MCF 10A (cell line): ENCODE measurements at places on chromosomes 12 and 14. TPM values are rescaled to one million over a fixed set of nuclear protein-coding genes. Genes with fewer than 3 reads are reported as not detected.
A peak's percentile ranks its signal among the peaks of the same experiment; 100 is the strongest.

Gene SRRM4
- total RNA-seq, result not detected in 2 replicates

GRCh38 chr12:56781726-56782125, 18.6 kb downstream of the HSD17B6 start:
- DNase-seq, result no peak
- peaks cover 5% of the 10 kb centered on the region for H3K4me1 ChIP-seq
- H3K27me3 ChIP-seq, result no peaks in the 10 kb centered on the region
- no peak overlapping the region for H3K4me3 ChIP-seq

GRCh38 chr12:3099146-3099545, 22.0 kb downstream of the TSPAN9 start:
- H3K36me3 ChIP-seq, result peaks cover 6% of the 10 kb centered on the region
- no peak for DNase-seq
- no peaks in the 10 kb centered on the region for H3K27me3 ChIP-seq
- H3K4me3 ChIP-seq, result no peak overlapping the region
- H3K4me1 ChIP-seq, result peaks cover 25% of the 10 kb centered on the region

DNA sequence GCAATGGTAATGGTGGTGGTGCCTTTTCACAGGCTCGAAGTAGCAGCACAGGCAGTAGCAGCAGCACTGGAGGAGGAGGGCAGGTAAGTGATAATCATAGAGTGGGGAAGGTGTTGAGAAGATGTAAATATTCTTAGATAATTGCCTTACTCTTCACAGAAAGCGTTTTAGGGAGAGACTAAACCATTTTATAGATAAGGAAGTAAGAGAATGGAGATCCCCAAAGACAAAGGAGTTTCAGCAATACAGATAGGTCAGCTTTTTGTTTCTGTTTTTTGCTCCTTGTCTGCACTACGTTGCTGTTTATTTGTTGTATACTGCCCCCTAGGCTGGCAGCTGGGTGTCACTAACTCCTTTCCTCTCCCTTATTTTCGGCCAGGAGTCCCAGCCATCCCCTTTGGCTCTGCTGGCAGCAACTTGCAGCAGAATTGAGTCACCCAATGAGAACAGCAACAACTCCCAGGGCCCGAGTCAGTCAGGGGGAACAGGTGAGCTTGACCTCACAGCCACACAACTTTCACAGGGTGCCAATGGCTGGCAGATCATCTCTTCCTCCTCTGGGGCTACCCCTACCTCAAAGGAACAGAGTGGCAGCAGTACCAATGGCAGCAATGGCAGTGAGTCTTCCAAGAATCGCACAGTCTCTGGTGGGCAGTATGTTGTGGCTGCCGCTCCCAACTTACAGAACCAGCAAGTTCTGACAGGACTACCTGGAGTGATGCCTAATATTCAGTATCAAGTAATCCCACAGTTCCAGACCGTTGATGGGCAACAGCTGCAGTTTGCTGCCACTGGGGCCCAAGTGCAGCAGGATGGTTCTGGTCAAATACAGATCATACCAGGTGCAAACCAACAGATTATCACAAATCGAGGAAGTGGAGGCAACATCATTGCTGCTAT, 2.0 kb downstream of the SP1 start:
- peaks cover 33% of the 10 kb centered on the region for H3K4me1 ChIP-seq
- H3K4me3 ChIP-seq, result no peak overlapping the region
- no peaks in the 10 kb centered on the region for H3K27me3 ChIP-seq
- H3K36me3 ChIP-seq, result peaks cover 52% of the 10 kb centered on the region
- DNase-seq, result peak; percentile 94
- H3K27ac ChIP-seq, result no peak overlapping the region

DNA sequence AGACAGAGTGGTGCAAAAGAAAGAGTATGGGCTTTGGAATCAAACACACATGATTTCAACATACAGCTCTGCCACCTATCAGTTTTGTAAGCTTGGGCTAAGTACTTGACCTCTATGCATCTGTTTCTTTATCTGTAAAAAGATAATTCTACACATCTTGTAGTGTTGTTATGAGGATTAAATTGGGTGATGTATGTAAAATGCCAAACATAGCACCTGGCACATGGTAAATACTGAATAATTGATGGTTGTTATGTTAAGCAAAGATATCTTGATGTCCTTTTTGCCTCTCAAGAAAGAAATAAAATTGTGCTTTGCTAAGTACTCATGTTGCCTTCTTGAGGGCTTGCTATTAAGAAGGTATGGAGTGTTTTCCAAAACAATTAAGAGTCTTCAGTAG, 2.3 kb upstream of the CSRP2 start:
- no peak overlapping the region for H3K27ac ChIP-seq
- no peaks in the 10 kb centered on the region for H3K27me3 ChIP-seq
- peaks cover 15% of the 10 kb centered on the region for H3K4me1 ChIP-seq

DNA sequence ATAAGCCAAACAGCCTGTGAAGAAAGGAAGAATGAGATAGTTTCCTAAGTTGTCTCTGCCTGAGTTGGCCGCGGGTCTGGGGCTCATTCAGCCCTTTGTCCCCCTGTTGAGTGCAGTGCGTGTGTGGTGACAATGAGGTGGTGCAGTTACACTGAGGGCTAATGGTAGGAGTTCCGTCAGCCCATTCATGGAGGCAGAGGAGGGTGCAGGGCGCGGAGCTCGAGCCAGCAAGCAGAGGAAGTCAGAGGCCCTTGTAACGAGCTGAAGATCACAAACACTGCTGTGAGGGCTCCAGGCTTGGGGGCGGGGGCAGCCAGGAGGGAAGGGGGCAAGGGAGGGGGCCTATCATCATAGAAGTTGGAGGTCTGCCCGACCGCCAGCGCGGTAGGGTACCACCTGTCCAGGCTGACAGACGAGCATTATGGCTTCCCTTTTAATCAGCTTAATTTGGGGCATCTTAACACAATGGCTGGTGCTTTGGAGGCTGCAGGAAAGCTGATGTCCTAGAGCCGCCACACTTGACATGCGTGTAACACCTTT, 20.5 kb downstream of the CCND2 start:
- no peaks in the 10 kb centered on the region for H3K27me3 ChIP-seq
- DNase-seq, result no peak
- H3K36me3 ChIP-seq, result peaks cover 62% of the 10 kb centered on the region
- no peak overlapping the region for H3K27ac ChIP-seq

DNA sequence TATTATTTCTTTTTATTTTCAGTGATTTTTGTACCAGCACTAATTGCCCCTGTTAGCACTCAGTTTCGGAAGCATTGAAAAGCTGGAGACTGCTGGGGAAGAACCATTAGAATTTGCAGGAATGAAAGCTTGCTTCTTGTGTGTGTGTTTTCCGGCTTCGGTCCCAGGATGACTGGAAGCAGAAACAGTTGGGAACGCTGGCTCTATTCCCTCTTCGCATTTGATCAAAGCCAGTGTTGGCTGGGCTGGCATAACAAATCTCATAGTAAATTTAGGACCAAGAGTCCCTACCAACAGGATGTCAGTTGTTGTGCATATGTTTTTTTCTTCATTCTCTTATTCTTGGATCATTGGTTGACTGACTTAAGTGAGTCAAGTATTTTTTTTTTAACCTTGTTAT, 53.6 kb upstream of the TRAF3 start:
- H3K27me3 ChIP-seq, result no peaks in the 10 kb centered on the region
- no peak overlapping the region for H3K4me3 ChIP-seq
- peaks cover 84% of the 10 kb centered on the region for H3K36me3 ChIP-seq
- DNase-seq, result no peak

GRCh38 chr12:128823216-128823915, 392 bp downstream of the SLC15A4 start:
- peaks cover 15% of the 10 kb centered on the region for H3K36me3 ChIP-seq
- H3K4me3 ChIP-seq, result peak overlapping the region; percentile 77
- H3K27me3 ChIP-seq, result no peaks in the 10 kb centered on the region
- H3K27ac ChIP-seq, result peak overlapping the region; percentile 87
- DNase-seq, result peak; percentile 12

GRCh38 chr14:87840906-87841305, 152.1 kb downstream of the GALC start:
- no peaks in the 10 kb centered on the region for H3K36me3 ChIP-seq
- no peaks in the 10 kb centered on the region for H3K27me3 ChIP-seq
- no peak for DNase-seq
- no peak overlapping the region for H3K4me3 ChIP-seq
- no peak overlapping the region for H3K27ac ChIP-seq

DNA sequence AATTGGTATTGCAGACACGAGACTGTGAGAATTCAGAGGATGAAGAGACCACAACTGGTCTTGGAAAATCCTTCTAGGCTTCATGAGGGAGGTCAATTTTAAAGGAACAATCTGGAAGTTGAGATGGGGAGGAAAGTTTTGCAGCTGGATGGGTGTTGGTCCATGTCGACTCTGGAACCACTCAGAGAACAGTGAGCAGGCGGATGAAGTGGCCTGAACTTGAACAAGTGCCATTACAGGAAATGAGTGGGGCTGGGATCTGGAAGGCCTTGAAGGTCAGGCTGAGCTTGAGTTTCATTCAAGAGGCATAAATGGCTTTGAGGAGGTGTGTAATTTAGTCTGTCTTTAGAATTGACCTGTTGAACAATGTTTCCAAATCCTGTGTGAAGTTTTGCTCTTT, 140.9 kb downstream of the GALC start:
- no peaks in the 10 kb centered on the region for H3K4me1 ChIP-seq
- DNase-seq, result no peak
- no peaks in the 10 kb centered on the region for H3K36me3 ChIP-seq
- no peak overlapping the region for H3K27ac ChIP-seq
- H3K4me3 ChIP-seq, result no peak overlapping the region

Gene RNF212B
- not detected in 2 replicates for total RNA-seq

DNA sequence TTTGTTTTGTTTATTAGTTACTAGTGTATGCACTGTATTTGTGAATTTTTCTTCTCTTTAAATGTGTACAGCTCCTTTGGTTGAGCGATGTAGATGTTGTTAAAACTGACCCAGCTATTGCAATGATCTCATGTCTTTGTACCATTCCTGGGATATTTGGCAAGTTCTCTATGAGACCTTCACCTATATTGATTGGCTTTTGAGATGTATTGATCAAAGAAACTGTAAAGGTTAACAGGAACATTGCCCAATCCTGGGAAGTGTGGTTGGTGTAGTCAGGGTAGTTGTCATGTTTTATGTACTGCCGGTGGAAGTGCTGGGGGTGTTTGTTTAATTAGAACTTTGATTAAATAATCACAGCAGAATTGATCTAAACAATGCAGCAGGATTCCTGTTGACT, 43.1 kb downstream of the ACSS3 start:
- H3K36me3 ChIP-seq, result peaks cover 6% of the 10 kb centered on the region
- H3K4me1 ChIP-seq, result no peaks in the 10 kb centered on the region
- H3K4me3 ChIP-seq, result no peak overlapping the region
- H3K27ac ChIP-seq, result no peak overlapping the region
- no peak for DNase-seq
- H3K27me3 ChIP-seq, result peaks cover 13% of the 10 kb centered on the region

- H3K4me1 ChIP-seq, result peaks cover 35% of the 10 kb centered on the region
- H3K4me3 ChIP-seq, result no peak overlapping the region
- H3K27ac ChIP-seq, result peak overlapping the region; percentile 55
- H3K36me3 ChIP-seq, result peaks cover 13% of the 10 kb centered on the region
- no peak for DNase-seq
- H3K27me3 ChIP-seq, result no peaks in the 10 kb centered on the region
These were observed 84.9 kb upstream of the TRAF3 start for GRCh38 chr14:102692334-102692733.

GRCh38 chr12:91109148-91109564, 2.1 kb downstream of the LUM start:
- H3K4me3 ChIP-seq, result no peak overlapping the region
- peak; percentile 71 for DNase-seq
- H3K27me3 ChIP-seq, result peaks cover 71% of the 10 kb centered on the region
- H3K36me3 ChIP-seq, result no peaks in the 10 kb centered on the region

- no peaks in the 10 kb centered on the region for H3K4me1 ChIP-seq
- no peaks in the 10 kb centered on the region for H3K36me3 ChIP-seq
- H3K4me3 ChIP-seq, result no peak overlapping the region
- H3K27ac ChIP-seq, result no peak overlapping the region
- H3K27me3 ChIP-seq, result no peaks in the 10 kb centered on the region
- DNase-seq, result no peak
These were observed 101.5 kb upstream of the USP15 start for GRCh38 chr12:62158461-62159360.

Gene CD163L1
- 2.1 and 3.5 TPM in 2 replicates for total RNA-seq

Gene HPD
- total RNA-seq, result 0.21 TPM in 1 of 2 replicates, not detected in the other

- no peak for DNase-seq
- H3K4me3 ChIP-seq, result no peak overlapping the region
- H3K36me3 ChIP-seq, result no peaks in the 10 kb centered on the region
- H3K27ac ChIP-seq, result no peak overlapping the region
These were observed 57.9 kb downstream of the PPM1H start for GRCh38 chr12:62876938-62877548.

Gene OAS3
- total RNA-seq, result 5.7 and 6.5 TPM in 2 replicates

GRCh38 chr14:31578266-31578665, 17.1 kb downstream of the NUBPL start:
- H3K27ac ChIP-seq, result no peak overlapping the region
- no peaks in the 10 kb centered on the region for H3K27me3 ChIP-seq
- H3K4me1 ChIP-seq, result peaks cover 4% of the 10 kb centered on the region
- H3K4me3 ChIP-seq, result no peak overlapping the region
- DNase-seq, result no peak

GRCh38 chr12:79681008-79681590, 9.7 kb downstream of the PAWR start:
- peak overlapping the region; percentile 65 for H3K27ac ChIP-seq
- no peak overlapping the region for H3K4me3 ChIP-seq
- no peaks in the 10 kb centered on the region for H3K27me3 ChIP-seq
- peaks cover 59% of the 10 kb centered on the region for H3K4me1 ChIP-seq

GRCh38 chr12:52975204-52975603, 26.3 kb downstream of the KRT18 start:
- DNase-seq, result no peak
- H3K36me3 ChIP-seq, result peaks cover 13% of the 10 kb centered on the region
- no peaks in the 10 kb centered on the region for H3K27me3 ChIP-seq
- H3K4me1 ChIP-seq, result peaks cover 26% of the 10 kb centered on the region
- no peak overlapping the region for H3K27ac ChIP-seq

Gene GRIP1
- total RNA-seq, result 8.2 and 8.8 TPM in 2 replicates

GRCh38 chr12:117498256-117498655, 136.8 kb upstream of the NOS1 start:
- no peak for DNase-seq
- no peaks in the 10 kb centered on the region for H3K36me3 ChIP-seq
- no peaks in the 10 kb centered on the region for H3K27me3 ChIP-seq

Gene TAS2R8
- total RNA-seq, result not detected in 2 replicates

Gene AVPR1A
- total RNA-seq, result not detected in 2 replicates

DNA sequence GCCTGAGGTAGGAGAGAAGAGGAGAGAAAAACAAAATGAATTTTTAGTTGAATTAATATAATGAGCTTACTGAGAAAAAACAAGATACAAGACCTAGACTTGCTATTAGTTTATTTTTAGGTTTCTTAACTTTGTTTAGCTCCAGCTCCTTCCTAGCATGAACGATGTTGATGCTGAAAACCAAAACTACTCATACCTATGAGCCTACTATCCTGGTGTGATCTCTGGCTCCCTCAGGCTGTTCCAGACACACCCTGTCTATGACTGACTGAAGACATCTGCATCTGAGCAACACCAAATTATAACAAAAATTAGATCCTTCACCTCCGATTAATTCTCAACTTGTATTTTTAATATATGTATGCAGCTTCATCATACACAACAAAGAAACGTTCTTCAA, 190.4 kb downstream of the SLC5A8 start:
- DNase-seq, result peak; percentile 49
- H3K4me1 ChIP-seq, result peaks cover 31% of the 10 kb centered on the region
- H3K36me3 ChIP-seq, result no peaks in the 10 kb centered on the region
- H3K27me3 ChIP-seq, result no peaks in the 10 kb centered on the region
- peak overlapping the region; percentile 24 for H3K27ac ChIP-seq
- H3K4me3 ChIP-seq, result no peak overlapping the region
